Spinal cord (tissue), 10 donors: ENCODE measurements at places on chromosomes 1 and 21. TPM values are rescaled to one million over a fixed set of nuclear protein-coding genes. Genes with fewer than 3 reads are reported as not detected.

DNA sequence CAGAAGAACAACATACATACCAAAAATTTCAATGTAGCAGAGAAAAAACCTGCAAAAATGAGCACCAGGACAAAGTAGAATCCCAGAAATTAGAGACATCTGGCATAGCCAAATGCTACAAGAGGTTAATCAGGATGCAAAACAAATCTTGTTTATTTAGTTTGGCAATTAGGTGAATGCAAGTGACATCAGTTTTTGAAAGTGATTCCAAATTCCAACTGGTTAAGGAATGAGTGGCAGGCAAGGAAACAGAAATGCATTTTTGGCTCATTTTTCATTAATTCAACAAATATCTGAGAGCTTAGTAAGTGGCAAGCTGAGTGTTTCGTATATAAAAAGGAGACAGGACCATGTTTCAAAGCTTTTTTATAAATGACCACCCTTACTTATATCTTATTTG lies 21.3 kb downstream of the SCAF4 start:
- DNase-seq, result no peak

LCE1C gene
- not detected for polyA plus RNA-seq

NBPF4 gene
- polyA plus RNA-seq, result 0.15 TPM

- no peak for DNase-seq
Observed at GRCh38 chr1:160748878-160749269, 9.8 kb downstream of the SLAMF7 start.

GRCh38 chr1:175002910-175003517 lies 3.3 kb downstream of the CACYBP start:
- no peak for DNase-seq

- DNase-seq, result no peak
Observed at GRCh38 chr1:201606096-201606495, 67.2 kb downstream of the NAV1 start.

DNA sequence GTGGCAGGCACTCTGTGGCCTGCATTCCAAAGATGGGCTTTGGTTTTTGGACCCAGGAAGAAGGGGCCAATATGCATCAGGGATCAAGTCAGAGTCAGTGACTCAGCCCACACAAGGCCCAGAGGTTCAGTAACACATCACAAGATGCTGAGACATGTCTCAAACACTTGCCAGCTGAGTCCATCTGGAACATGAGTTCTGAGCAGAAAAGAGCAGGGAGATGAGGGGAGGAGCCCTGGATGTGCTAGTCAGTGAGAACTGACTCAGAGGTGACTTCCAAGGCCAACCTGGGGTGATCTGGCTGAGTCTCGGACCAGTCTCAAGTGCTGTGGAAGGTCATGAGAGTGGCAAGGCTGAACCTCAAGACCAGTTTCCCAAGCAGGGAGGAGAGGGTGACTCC lies 150.1 kb downstream of the CDC7 start:
- no peak for DNase-seq

OR10K2 gene
- not detected for polyA plus RNA-seq

DNA sequence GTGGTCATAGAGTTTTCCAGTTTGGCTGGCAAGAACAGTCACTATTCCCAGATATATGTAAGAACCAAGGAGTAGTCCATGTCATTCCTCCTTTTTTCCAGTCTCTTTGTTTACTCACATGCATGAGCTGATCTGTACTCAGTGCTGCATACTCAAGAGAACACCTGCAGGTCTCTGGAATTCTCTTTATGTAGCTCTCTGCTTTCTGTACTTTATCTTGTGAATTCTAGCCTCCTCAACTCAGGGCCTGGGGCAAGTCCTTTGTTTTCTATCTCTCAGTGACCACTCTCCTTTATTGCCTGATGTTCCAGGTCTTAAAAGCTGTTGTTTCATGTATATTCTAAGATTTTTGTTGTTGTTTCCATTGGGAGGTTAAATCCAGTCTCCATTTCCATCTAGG lies 478.9 kb downstream of the DPYD start:
- no peak for DNase-seq

GRCh38 chr21:14737922-14738321 lies 191.8 kb upstream of the SAMSN1 start:
- no peak for DNase-seq

DNA sequence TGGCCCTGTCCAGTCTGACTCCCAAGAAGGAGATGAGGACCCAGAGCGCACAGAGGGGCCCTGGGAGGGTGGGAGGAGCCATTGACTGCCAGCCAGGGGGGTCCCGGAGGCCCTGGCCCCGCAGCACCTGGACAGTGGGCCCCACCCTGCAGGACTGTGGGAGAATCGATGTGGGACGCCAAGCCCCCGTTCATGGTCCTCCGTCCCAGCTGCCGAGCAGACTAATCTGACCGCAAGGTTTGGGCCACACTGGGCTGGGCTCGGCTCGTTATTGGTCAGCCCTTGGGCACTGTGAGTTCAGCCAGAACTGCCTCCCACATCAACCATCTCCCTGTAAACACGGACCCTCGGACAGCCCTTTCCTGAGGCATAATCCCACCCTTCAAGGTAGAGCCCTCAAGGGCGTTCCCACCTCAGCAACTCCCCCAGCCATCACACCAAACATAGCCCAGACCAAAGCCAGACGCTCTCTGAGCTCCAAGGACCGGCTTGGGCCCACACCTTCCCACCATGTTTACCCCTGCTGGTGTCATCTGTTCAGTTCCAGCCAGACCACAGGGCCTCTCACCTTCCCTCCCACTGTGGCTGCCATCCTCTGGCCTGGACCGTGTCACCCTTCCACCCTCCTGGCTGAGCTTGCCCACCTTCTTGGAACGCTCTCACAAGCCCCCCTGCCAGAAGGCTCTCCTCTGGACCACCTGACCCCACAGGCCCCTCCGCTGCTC lies 16.2 kb upstream of the POFUT2 start:
- no peak for DNase-seq

HTR6 gene
- polyA plus RNA-seq, result 1.7 TPM

GRCh38 chr1:245337829-245338484 lies 183.2 kb downstream of the KIF26B start:
- no peak for DNase-seq

EPB41 gene
- polyA plus RNA-seq, result 35.0 TPM
